Tibial nerve (tissue), 4 donors: ENCODE measurements at places on chromosomes 11 and 22.

DNA sequence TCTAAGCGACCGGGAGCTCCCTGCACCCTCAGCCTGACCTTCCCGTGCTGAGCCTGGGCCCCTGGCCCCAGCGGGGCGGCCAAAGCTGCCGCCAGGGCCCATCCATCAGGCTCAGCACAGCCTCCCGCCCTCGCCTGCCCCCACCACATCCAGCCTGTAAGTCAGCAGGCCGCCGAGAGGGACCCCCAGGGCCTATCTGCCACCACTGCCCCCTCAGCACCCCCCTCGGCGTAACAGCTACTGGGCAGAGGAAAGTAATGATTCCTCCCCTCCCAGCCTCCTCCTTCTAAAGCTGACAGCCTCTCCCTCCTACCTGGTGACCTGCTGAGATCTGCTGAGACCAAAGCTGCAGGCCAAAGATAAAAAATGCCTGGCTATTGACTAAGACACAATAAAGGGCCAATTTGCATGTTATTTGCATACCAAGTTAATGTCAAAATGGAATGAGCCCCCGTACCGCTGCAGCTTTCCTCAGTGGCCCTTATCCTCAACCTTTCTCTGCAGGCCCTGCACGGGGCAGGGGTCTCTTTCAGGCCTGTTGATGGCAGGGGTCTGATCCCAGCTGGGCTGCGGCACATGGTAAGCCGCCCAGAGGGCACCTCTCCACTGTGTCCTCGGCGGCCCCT is 51.6 kb downstream of the RPUSD4 start:
- no peak for DNase-seq

GRCh38 chr11:70338594-70338993 is 59.7 kb upstream of the CTTN start:
- DNase-seq: no peak

DNA sequence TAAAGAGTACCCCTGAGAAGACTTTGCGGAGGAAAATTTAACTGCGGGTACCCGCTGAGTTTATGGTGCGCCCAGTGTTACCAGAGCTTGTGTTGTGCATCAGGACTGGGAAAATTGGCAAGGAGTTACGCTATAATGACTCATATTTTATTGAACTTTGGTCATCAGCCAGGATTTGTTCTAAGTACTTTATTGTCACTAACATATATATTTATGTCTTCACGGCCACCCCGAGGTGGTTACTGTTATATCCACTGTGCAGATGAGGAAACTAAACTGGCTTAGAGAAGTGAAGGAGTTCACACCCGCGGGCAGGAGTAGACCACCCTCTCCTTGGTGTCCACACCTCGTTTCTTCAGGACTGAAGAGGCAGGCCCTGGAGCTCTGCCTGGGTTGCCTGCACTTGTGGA is 667 bp downstream of the ACCS start:
- DNase-seq: no peak

GRCh38 chr11:27409742-27410141 is 46.7 kb upstream of the CCDC34 start:
- DNase-seq: no peak

DNA sequence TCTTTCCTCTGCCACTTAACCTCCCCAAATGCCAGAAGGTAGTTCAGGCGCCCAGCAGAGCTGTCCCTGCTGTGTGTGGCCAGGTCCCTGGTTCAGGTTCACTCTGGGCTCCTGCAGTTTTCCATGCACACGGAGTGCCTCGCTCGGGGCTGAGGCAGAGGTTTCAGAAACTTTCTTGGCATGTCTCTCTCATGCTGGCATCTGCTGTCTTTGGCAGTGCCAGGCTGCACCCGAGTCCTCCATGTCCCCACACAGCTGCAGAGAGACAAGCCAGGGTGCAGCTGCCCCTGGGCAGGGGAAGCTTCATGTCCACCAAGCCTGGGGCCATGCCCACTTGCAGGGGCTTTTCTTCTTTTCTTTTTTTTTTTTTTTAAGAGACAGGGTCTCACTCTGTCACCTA is 7.0 kb upstream of the NEFH start:
- DNase-seq: no peak

GRCh38 chr11:121741351-121741760 is 288.6 kb upstream of the SORL1-AS1 start:
- DNase-seq: no peak
